NCI-H2081 (cell line): ENCODE measurements at places on chromosomes 7 and 10.

GRCh38 chr7:54615537-54615936 is 73.4 kb downstream of the VSTM2A start:
- no peak for DNase-seq

DNA sequence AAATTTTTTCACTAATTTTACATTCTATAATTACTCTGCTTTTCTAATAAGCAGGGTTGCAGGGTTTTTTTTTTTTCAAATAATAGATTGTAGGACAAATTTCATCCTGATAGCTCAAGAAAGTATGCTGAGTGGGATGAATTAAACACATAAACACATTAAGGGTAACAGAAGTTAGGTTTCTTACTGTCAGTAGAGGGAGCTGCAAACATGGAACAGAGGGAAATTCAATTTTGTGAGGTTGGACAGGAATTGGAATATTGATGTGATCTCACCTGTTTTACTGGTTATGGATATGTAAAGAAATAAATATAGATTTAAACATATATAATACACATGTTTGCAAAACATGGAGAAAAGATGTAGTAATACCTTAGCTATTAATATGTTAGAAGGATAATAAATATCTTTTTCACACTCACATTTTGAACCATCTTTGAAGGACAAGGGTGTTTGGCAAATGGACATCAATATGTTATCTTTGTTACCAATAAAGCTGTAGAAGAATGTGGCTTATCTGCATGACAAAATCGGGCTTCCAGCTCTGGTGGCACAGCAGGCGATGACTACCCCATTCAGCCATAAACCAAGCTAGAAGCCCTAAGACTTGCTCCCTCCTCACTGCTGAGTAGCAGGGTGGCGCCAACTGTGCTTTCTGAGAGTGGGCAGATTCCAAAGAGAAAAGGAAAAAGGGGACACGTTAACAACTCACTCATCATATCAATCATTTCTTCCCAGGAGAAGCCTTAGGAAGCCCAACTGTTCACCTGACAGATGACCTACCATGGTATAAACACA is 1257.4 kb downstream of the GATA3 start:
- no peak for DNase-seq

DNA sequence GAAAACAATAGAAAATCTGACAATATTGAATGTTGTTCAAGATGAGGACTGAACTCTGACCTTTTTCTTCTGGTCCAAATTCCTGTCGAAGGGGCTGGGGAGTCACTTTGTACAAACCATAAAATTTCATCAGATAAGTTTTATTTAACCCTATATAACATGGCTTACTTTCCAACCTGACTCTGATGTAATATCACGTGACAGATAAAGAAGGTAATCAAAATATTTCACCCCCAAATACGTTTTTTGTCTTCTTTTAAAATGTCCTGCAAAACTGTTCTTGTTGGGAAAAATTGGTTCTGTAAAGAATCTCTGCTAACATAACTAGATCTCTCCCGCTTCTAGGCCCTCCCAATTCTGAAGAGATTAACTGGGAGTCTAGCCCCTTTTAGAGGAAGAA is 90.9 kb upstream of the MDFIC start:
- DNase-seq, result no peak

- DNase-seq, result no peak
Observed at GRCh38 chr7:101625031-101625791, 3.9 kb downstream of the MYL10 start.

DNA sequence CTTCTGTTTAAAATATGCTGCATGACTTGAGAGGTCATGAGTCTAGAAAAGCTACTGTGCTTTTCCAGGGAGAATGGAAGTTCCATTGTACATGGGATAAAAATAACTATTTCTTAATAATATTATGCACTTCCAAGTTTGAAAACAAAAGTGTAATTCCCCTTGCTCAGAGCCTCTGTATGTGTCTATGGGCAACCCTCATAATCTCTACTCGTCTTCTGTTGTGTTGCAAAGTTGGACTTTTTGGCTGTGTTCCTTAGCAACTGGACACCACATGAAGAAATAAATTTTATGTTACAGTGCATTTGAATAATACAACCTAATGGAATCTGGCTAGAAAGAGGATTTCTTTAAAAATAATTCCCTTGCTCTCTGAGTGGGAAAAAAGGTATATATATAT is 242.6 kb downstream of the TWIST1 start:
- DNase-seq, result no peak
